ENCODE measurements at places on chromosomes 5 and 9.

GRCh38 chr9:111992523-111992922 is 95.9 kb downstream of the UGCG start:
- H3K36me3 ChIP-seq, result peaks cover 3% of the 10 kb centered on the region
- H3K27me3 ChIP-seq, result no peaks in the 10 kb centered on the region
- peak; percentile 55 for DNase-seq
- peaks cover 36% of the 10 kb centered on the region for H3K4me1 ChIP-seq

- H3K4me3 ChIP-seq, result no peak within 1 kb of the TSS
- H3K27ac ChIP-seq, result no peak within 1 kb of the TSS
- H3K36me3 ChIP-seq, result no peaks in the 10 kb centered on the region
- no peak for DNase-seq
Observed at GRCh38 chr5:151591144-151591819, at the start of gene FAT2. TSS of gene FAT2 (minus strand) at chr5:151591331. CDS start at chr5:151568931, 22,400 bp downstream.

DNA sequence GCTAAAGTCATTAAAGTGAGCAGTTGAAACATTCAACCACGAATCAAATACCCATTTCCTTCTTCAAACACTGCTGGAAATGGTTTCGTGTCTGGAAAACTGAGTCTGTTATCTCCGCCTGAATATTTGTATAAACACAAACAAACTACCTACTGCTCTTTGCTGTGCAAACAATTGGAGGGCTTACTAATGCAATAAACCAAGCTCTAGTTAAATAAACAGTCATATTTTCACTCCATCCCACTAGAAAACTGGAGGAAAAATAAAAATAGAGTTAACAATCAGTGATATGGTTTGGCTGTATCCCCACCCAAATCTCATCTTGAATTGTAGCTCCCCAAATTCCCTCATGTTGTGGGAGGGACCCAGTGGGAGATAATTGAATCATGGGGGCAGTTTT is 397.6 kb downstream of the RASEF start:
- DNase-seq, result no peak
- H3K27ac ChIP-seq, result no peak overlapping the region
- H3K4me3 ChIP-seq, result no peak overlapping the region
- no peaks in the 10 kb centered on the region for H3K36me3 ChIP-seq

GRCh38 chr5:172790496-172790889 is 19.5 kb upstream of the DUSP1 start:
- H3K4me1 ChIP-seq, result peaks cover 17% of the 10 kb centered on the region
- H3K36me3 ChIP-seq, result no peaks in the 10 kb centered on the region
- H3K27me3 ChIP-seq, result no peaks in the 10 kb centered on the region
- no peak for DNase-seq
- H3K27ac ChIP-seq, result no peak overlapping the region
- no peak overlapping the region for H3K4me3 ChIP-seq

DNA sequence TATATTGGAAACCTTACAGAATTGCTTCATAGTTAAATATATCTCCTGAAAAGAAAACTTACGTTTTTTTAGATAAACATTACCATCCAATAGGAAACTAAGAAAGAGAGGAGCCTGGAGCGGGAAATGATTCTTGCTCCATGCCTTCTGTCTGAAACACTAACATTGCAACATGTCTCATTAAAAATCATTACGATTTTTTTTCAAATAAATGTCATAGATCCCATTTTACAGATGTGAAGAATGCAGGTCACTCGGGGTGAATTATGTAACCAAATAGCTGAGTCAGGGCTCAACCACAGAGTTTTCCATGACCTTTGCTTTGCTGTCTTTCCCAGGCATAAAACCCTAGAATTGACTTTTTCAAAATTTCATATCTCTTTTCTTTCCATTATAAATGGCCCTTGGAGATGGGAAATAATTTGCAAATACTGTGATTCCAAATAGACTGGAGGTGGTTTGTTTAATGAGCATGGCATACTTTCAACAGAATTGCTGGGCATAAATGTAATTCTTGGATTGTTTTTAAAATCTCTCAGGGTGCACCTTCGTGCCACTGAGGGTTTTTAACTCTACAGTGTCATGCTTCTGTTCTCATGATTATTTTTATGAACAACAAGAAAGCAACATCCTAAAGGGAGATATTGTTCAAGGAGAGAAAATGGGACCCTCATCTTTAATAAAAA is 302.8 kb downstream of the EBF1 start:
- no peaks in the 10 kb centered on the region for H3K36me3 ChIP-seq
- H3K27ac ChIP-seq, result no peak overlapping the region
- no peaks in the 10 kb centered on the region for H3K4me1 ChIP-seq
- DNase-seq, result no peak

DNA sequence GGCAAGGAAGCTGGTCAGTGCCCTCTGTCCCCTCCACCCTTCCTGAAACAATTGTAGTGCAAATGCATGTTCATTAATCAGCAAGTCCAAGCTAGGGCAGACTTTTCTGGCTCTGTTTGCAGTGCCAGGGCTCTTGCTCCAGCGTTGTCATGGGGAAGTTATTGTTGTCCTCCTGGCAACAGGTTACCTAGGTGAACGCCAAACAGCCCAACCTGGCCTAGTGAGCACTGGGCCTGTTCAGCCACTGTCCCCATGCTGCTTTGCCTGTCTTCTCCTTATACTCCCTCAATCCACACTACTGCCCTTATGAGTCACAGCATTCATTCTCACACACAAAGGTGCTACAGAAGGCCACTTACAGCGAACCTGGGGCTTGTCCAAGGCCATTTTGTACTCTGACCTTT is 34.5 kb upstream of the GLIS3 start:
- H3K36me3 ChIP-seq, result no peaks in the 10 kb centered on the region
- peaks cover 2% of the 10 kb centered on the region for H3K27me3 ChIP-seq
- H3K4me3 ChIP-seq, result no peak overlapping the region
- no peak overlapping the region for H3K27ac ChIP-seq
- no peak for DNase-seq

- no peak overlapping the region for H3K4me3 ChIP-seq
- DNase-seq, result no peak
- H3K36me3 ChIP-seq, result no peaks in the 10 kb centered on the region
- H3K27ac ChIP-seq, result no peak overlapping the region
Observed at GRCh38 chr5:96115147-96115807, 153.6 kb upstream of the ELL2 start.

GRCh38 chr5:21236104-21236503 is 1248.1 kb upstream of the CDH18 start:
- no peak for DNase-seq
- H3K4me3 ChIP-seq, result no peak overlapping the region
- H3K36me3 ChIP-seq, result no peaks in the 10 kb centered on the region

- no peaks in the 10 kb centered on the region for H3K4me1 ChIP-seq
- peaks cover 4% of the 10 kb centered on the region for H3K27me3 ChIP-seq
- H3K27ac ChIP-seq, result no peak overlapping the region
- no peaks in the 10 kb centered on the region for H3K36me3 ChIP-seq
Observed at GRCh38 chr5:58268268-58268667, 191.6 kb downstream of the PLK2 start.

- H3K27me3 ChIP-seq, result no peaks in the 10 kb centered on the region
- H3K36me3 ChIP-seq, result no peaks in the 10 kb centered on the region
- no peak overlapping the region for H3K4me3 ChIP-seq
- no peak for DNase-seq
Observed at GRCh38 chr5:175159956-175160355, 284.0 kb downstream of the DRD1 start.

DNA sequence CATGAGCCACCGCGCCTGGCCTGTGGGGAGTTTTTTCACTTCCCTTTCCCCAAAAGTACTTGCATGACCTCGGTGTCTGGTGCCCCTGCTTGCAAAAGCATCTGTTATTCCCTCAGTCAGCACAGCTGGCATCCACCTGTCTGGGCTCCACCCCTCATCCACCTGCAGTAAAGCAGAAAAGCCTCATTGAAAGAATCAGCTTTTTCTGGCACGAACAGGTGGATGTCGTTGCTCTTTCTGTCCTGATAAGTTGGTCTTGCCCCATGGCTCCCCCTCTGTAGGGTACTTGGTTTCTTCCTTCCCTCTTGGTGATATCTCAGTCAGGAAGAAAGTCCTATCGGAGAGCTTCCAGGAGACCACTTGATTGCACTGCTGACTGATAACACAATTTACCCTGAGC is 37.4 kb downstream of the WWC1 start:
- no peaks in the 10 kb centered on the region for H3K4me1 ChIP-seq
- H3K27ac ChIP-seq, result no peak overlapping the region
- H3K4me3 ChIP-seq, result no peak overlapping the region
- H3K27me3 ChIP-seq, result peaks cover 17% of the 10 kb centered on the region
- H3K36me3 ChIP-seq, result no peaks in the 10 kb centered on the region

- DNase-seq, result no peak
- H3K27me3 ChIP-seq, result no peaks in the 10 kb centered on the region
- peak overlapping the region; percentile 89 for H3K27ac ChIP-seq
- peaks cover 63% of the 10 kb centered on the region for H3K4me1 ChIP-seq
- peaks cover 88% of the 10 kb centered on the region for H3K36me3 ChIP-seq
Observed at GRCh38 chr5:135371622-135372232, 27.3 kb downstream of the MACROH2A1 start.

DNA sequence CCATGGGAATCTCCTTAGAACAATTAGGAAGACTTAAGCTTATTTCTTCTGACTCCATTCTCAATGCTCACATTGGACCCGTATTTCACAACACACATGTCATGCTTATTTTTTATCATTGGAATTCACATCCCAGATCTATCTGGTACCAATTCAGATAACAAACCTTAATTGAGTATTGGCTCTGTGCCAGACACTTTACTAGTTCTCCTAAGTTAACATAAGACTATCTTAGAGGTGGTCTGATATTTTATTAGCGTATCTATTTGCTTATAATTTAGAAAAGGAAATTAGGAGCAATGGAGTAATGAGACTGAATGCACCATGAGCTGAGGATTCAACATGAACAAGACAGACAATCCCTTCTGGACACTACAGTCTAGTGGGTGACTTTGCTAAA is 45.1 kb downstream of the FBXL7 start:
- H3K27ac ChIP-seq, result no peak overlapping the region
- H3K27me3 ChIP-seq, result no peaks in the 10 kb centered on the region

DNA sequence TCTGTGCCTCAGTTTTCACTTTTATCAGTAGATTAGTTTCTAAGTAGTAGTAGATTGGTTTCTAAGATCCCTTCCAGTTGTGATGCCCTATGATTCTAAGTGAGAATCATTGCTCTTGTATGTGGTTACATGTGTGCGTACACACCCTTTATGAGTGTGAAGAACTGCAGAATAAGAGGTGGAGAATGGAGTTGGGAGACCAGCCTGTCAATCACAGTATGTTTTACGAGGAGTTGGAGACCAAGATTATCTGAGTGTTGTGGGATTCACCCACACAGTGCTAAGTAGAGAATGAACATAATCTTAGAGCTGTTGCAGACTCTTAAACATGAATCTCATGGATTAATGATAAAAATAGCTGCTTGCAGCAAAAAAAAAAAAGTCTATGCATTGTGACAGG is 37.6 kb downstream of the KIF24 start:
- no peaks in the 10 kb centered on the region for H3K27me3 ChIP-seq
- no peak for DNase-seq
- no peak overlapping the region for H3K4me3 ChIP-seq
- H3K27ac ChIP-seq, result no peak overlapping the region

DNA sequence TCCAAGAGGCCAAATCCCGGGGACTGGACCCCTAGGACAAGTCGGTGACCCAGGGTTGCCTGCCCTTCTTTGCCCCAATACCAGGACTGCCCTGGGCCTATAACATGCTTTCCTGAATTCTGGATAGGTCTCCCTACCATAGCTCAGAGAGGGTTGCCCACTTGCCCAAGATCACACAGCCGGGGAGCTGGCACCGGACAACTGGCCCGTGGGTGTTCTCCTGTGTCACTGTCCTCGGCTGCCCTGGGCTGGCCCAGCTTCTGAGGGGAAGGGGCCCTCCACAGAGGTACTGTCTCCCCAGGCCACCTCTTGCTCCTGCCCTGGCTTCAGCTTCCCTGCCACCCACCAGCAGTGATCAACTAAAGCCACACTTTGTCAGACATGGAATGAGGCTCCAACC is 28.8 kb upstream of the TTLL11 start:
- H3K4me1 ChIP-seq, result peaks cover 20% of the 10 kb centered on the region
- no peak for DNase-seq
- H3K27me3 ChIP-seq, result peaks cover 24% of the 10 kb centered on the region
- no peak overlapping the region for H3K4me3 ChIP-seq
- H3K27ac ChIP-seq, result no peak overlapping the region

GRCh38 chr9:98365227-98365669 is 109.8 kb upstream of the TBC1D2 start:
- H3K27ac ChIP-seq, result no peak overlapping the region
- H3K4me3 ChIP-seq, result no peak overlapping the region
- peak; percentile 47 for DNase-seq
- peaks cover 2% of the 10 kb centered on the region for H3K36me3 ChIP-seq
- H3K4me1 ChIP-seq, result no peaks in the 10 kb centered on the region

GRCh38 chr9:114456929-114457328 is 48.3 kb downstream of the WHRN start:
- H3K4me3 ChIP-seq, result no peak overlapping the region
- peaks cover 2% of the 10 kb centered on the region for H3K36me3 ChIP-seq
- no peak overlapping the region for H3K27ac ChIP-seq
- peaks cover 13% of the 10 kb centered on the region for H3K4me1 ChIP-seq

- no peaks in the 10 kb centered on the region for H3K4me1 ChIP-seq
- no peak overlapping the region for H3K27ac ChIP-seq
- no peak for DNase-seq
Observed at GRCh38 chr5:23303435-23303834, 204.0 kb upstream of the PRDM9 start.

DNA sequence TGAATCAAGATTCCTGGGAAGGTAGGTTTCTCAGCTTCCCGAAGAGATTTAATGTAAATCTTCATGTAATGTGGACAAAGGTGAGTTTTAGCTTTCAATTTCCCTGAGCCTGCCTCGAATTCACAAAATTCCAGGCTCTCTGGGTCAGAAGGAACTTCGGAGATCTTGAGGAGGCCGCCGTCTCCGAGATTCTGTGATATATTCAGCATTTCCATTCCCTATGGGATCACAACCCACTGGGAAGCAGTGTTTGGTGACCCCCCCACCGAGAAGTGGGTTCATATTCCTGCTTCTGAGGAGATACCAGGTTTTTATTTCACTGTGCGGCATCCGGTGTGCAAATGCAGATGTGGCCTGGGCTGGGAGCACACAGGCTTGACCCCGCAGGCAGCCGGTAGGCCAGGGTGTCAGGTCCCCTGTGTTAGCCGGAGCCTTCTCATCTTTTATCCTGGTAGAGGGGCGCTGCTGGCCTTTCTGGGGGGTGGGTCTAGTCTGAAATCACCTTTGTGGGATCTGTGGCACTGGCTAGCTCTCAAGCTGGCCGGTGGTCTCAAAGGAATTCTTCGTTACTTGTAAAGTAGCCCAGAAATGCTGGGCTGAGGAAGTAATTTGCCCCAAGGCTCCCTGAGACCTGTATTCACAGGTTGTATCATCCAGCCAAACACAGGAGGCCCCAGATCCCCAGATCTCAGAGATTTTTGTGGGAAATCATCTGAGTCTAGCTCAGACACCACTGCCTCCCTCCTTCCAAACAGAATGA is 1.4 kb downstream of the PLEKHG4B start:
- H3K36me3 ChIP-seq, result no peaks in the 10 kb centered on the region
- H3K4me3 ChIP-seq, result no peak overlapping the region
- no peak for DNase-seq
- no peak overlapping the region for H3K27ac ChIP-seq
- H3K4me1 ChIP-seq, result peaks cover 3% of the 10 kb centered on the region

DNA sequence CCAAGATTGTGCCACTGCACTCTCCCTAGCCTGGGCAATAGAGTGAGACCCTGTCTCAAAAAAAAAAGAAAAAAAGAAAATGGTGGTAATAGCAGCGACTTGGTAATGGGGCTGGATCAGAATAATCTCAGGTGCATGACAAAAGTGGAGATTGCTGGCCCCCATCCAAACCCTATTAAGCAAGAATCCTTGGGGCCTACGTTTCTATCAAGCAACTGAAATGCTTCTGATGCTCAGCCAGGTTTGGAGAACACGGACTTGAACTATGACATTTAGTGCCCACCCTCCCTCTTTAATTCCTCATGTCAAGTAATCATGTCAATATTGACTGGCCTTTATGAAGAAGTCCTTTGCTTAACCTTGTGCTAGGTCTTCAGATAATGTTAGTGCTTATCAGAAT is 6.6 kb downstream of the C5orf52 start:
- H3K27me3 ChIP-seq, result peaks cover 5% of the 10 kb centered on the region
- H3K4me3 ChIP-seq, result no peak overlapping the region
- DNase-seq, result no peak
- no peaks in the 10 kb centered on the region for H3K4me1 ChIP-seq
